ENCODE measurements at places on chromosomes 1 and 21. TPM values are rescaled to one million over a fixed set of nuclear protein-coding genes. Genes with fewer than 3 reads are reported as not detected.

The LAMTOR2 gene
- total RNA-seq, result 69.9 TPM

The CDC42BPA gene
- 49.5 TPM for total RNA-seq

The TTC39A gene
- total RNA-seq, result 18.8 TPM

The S100A12 gene
- not detected for total RNA-seq

GRCh38 chr1:103160281-103160680, 52.0 kb upstream of the COL11A1 start:
- H3K4me1 ChIP-seq, result no peaks in the 10 kb centered on the region
- H3K36me3 ChIP-seq, result no peaks in the 10 kb centered on the region
- H3K4me3 ChIP-seq, result no peak overlapping the region
- no peaks in the 10 kb centered on the region for H3K27me3 ChIP-seq
- no peak overlapping the region for H3K27ac ChIP-seq
- DNase-seq, result no peak

The TIAM1 gene
- 18.2 TPM for total RNA-seq

The RGS8 gene
- total RNA-seq, result not detected

The APP gene
- 566 TPM for total RNA-seq

DNA sequence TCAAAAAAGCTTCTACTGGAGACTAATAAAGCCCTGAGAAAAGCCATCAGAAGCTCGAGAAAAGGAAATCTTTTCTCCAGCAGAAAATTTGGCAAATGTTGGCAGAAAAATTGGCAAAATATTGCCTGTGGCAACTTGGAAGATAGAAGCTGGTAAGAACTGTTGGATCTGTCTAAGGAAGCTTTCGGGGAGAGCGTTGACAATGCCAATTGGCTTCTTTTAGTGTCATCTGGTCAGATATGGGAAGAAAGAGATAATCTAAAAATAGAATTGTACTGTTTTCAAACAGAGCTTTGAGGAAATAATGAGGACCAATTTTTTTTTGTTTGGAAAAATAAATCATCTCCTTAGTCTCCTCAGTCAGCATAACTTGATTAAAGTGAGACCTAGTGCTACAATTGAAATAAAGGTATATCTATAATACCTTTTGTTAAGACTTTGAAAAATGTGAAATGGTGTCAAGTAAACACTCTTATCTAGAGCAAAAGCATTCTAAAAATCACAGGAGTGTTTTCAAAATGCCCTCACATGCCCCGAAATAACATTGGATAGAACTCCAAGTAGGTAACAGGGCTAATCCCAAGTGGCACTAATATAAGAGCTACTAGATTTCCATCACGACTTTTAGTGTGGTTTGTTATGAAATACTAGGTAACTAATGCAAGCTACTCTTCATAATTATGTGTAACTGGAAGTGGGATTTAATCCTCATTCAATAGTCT, 882.2 kb upstream of the B3GALT2 start:
- H3K27me3 ChIP-seq, result no peaks in the 10 kb centered on the region
- no peak overlapping the region for H3K27ac ChIP-seq
- DNase-seq, result no peak
- no peaks in the 10 kb centered on the region for H3K4me1 ChIP-seq
- H3K4me3 ChIP-seq, result no peak overlapping the region
- no peaks in the 10 kb centered on the region for H3K36me3 ChIP-seq

- H3K27ac ChIP-seq, result no peak overlapping the region
- no peak overlapping the region for H3K4me3 ChIP-seq
- H3K4me1 ChIP-seq, result peaks cover 46% of the 10 kb centered on the region
- H3K36me3 ChIP-seq, result peaks cover 6% of the 10 kb centered on the region
Observed at GRCh38 chr1:41675401-41675800, 190.9 kb upstream of the EDN2 start.

DNA sequence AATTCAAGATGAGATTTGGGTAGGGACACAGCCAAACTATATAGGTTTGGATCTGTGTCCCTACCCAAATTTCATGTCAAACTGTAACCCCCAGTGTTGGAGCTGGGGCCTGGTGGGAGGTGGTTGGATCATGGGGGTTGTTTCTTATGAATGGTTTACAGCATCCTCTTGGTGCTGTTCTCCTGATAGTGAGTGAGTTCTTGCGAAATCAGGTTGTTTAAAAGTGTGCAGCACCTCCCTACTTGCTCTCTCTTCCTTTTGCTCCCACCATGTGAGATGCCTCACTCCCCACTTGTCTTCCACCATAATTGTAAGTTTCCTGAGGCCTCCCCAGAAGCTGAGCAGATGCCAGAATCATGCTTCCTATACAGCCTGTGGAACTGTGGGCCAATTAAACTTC, 17.3 kb downstream of the ODF2L start:
- no peaks in the 10 kb centered on the region for H3K36me3 ChIP-seq
- DNase-seq, result no peak
- no peak overlapping the region for H3K27ac ChIP-seq
- no peaks in the 10 kb centered on the region for H3K27me3 ChIP-seq
- H3K4me3 ChIP-seq, result no peak overlapping the region

The USH2A gene
- total RNA-seq, result not detected

The PLA2G2F gene
- total RNA-seq, result not detected

DNA sequence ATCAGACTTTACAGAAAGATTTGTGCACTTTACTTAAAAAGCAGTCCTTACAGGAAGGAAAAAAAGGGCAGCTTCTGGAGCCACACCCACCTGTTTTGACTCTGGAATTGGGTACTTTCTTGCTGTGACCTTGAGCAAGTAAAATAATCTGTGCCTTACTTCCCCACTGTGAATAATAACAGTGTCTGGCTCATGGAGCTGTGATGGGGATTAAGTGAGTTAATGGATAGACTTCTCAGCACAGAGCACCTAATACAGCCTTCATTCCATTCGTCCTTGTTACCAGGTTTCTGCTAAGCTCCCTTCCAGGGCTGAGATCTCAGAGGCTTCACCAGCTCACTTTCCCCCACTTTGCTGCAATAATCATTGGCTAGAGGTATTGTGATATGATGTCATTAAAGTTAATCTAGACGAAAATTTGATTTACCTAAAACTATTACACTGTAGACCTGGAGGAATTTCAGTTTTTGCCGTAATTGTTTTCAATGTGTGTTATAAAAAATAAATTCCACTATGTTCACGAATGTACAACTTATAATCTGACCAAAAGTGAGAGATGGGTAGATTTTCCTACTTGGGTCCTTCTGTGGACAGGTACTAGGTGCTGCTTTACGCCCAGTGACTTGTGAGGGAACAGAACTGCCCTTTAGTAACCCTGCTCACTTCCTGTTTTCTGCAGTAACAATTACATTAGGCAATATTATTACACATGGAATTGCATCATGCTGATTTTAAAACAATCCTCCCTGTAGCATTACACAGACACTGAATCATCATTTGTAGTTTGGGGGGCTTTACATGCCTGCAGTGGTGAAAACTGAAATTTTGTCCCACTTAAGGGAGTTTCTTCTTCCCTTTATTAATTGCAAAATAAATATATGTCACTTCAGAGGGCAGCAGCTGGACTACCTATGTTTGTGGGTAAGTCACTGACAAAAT, 19.7 kb upstream of the ABCG1 start:
- no peaks in the 10 kb centered on the region for H3K4me1 ChIP-seq
- no peak overlapping the region for H3K4me3 ChIP-seq
- H3K27ac ChIP-seq, result no peak overlapping the region

The NME7 gene
- total RNA-seq, result 25.2 TPM

GRCh38 chr1:7224081-7224534, 438.9 kb downstream of the CAMTA1 start:
- H3K27ac ChIP-seq, result no peak overlapping the region
- no peak overlapping the region for H3K4me3 ChIP-seq
- no peaks in the 10 kb centered on the region for H3K36me3 ChIP-seq
- no peaks in the 10 kb centered on the region for H3K4me1 ChIP-seq
- peaks cover 8% of the 10 kb centered on the region for H3K27me3 ChIP-seq
- DNase-seq, result no peak

DNA sequence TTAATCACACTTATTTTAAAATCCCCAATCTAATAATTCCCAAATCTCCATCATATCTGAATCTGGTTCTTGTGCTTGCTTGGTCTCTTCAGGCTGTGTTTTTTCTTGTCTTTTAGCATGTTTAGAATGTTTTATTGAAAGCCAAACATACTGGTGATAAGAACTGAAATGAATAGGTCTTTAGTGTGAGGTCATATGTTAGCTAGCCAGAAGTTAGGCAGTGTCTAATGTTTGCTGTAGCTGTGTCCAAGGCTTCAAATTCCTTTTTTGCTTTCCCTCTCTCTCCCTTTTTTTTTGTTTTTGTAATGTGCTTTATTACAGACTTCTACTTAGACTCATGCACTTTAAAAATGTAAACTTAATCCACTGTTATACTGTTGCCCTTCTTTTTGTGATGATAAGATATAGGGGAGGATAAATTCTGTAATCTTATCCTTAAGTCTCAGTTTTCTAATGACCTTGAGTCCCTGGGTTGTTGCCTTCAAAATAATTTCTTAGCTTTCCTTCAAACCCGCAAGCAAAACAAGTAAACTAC, 725.1 kb downstream of the BRINP3 start:
- H3K27me3 ChIP-seq, result no peaks in the 10 kb centered on the region
- H3K27ac ChIP-seq, result peak overlapping the region; percentile 20
- DNase-seq, result no peak
- H3K36me3 ChIP-seq, result no peaks in the 10 kb centered on the region

DNA sequence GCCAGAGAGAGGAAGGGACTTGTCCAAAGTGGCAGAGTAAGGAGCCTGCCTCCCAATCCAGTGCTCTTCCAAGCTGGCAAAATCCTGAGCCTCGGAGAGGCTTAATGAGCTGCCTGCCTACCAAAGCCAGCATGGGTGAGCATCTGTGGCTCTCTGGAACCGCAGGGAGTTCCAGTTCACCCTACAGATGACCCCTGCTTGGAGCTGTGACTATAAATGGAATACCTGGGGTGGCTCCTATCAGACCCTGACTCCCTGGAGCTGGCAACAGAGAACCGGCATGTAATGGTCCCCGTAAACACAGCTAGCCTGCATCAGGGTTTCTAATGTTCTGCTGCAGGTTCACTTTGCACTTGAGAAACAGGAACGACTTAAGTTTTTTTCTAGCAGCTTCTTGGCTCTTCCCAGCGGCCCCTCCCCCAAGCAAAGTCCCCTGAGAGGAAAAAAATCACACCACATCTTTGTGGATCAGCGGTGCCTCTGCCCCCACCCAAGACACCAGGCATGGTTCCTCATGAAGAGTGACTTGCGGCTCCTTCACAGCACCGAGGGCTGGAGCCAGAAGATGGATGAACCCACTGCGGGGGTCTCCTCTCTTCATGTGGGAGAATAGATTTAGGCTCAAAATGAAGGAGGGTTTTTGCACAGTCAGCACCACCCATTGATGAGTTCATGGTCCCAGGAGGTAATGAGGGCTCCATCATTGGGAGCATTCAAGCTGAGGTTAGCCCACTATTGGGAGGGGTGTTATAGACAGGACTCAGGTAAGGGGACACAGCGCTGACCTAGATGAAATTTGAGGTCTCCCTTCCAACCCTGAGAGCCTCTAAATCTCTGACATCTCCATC, 79.0 kb downstream of the SYT2 start:
- H3K27ac ChIP-seq, result no peak overlapping the region
- H3K36me3 ChIP-seq, result no peaks in the 10 kb centered on the region

The SH2D2A gene
- 2.9 TPM for total RNA-seq

The LAX1 gene
- not detected for total RNA-seq

GRCh38 chr1:154999571-155000410, 2.8 kb upstream of the ZBTB7B start:
- H3K27ac ChIP-seq, result peak overlapping the region; percentile 93
- peaks cover 43% of the 10 kb centered on the region for H3K4me1 ChIP-seq
- no peaks in the 10 kb centered on the region for H3K27me3 ChIP-seq

DNA sequence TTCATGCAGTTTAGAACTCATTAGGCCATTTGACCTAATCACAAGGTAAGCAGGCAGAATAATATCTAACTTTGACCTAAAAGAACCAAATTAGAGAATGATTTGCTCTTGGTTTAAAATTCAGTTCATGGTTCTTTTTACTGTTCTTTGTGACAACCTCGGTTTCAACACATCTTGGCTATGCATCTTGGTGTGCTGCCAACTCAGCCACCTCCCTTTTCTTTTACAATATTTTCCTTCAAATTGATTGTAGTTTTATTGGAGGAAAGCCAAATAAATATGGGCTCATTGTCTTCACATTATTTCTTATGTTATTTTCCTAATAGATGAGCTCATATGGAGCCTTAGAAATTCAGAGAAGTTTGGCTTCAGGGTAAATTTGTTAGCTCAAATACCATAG, 338.3 kb downstream of the SIPA1L2 start:
- H3K36me3 ChIP-seq, result no peaks in the 10 kb centered on the region
- DNase-seq, result no peak
- no peak overlapping the region for H3K27ac ChIP-seq
- H3K4me3 ChIP-seq, result no peak overlapping the region

- no peak overlapping the region for H3K27ac ChIP-seq
- no peak for DNase-seq
- H3K36me3 ChIP-seq, result peaks cover 12% of the 10 kb centered on the region
- peaks cover 7% of the 10 kb centered on the region for H3K4me1 ChIP-seq
- H3K4me3 ChIP-seq, result no peak overlapping the region
Observed at GRCh38 chr1:155202198-155202597, 5.5 kb downstream of the THBS3 start.

GRCh38 chr1:170665629-170666028, 1.7 kb downstream of the PRRX1 start:
- DNase-seq, result no peak
- no peak overlapping the region for H3K27ac ChIP-seq
- H3K4me3 ChIP-seq, result peak overlapping the region; percentile 99

DNA sequence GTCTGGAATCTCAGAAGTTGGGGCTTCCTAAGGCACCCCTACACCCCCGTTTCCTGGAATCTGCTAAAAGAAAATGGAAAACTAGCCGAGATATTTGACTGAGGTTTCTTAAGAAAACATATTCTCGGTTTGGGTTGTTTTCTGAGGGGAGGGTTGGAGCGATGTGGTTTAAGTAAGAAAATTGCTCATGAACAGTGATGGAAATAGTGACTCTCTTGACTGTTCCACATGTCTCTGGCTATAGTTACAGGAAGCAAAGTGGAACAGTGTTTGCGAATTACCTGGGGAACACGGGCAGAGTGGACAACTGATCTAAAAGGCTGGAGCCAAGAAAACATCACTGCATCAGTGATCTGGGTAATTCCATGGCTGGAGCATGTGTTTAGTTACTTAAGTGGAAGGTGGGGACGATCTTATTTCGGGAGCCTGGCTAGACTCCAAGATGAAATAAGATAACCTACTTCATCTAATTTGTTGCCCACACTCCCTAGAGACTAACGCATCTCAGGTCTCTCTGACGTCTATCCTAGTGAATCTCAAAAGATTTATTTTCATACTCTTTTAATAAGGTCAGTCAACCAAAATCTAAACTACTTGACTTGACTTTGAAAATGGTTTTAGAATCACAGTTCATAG, 92.4 kb downstream of the KCNJ15 start:
- DNase-seq, result no peak
- H3K4me1 ChIP-seq, result peaks cover 26% of the 10 kb centered on the region
- H3K27me3 ChIP-seq, result no peaks in the 10 kb centered on the region
- no peak overlapping the region for H3K4me3 ChIP-seq

DNA sequence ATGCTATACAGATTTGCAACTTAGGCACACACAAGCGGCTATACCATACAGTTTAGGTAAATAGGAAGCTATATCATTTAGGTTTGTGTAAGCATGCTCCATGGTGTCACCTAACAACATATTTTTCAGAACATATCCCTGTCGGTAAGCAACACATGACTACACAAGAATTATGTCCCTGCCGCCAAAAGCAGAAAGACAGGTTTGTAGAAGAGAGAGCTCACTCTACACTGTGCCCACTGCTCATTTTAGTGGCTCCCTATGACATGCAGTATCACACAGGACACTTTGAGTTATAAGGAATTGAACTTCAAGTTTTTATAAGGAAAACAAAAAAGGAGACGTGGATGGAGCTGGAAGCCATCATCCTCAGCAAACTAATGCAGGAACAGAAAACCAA, 132.5 kb upstream of the KAZN start:
- DNase-seq, result no peak
- no peak overlapping the region for H3K4me3 ChIP-seq
- no peaks in the 10 kb centered on the region for H3K4me1 ChIP-seq
- no peaks in the 10 kb centered on the region for H3K36me3 ChIP-seq

The CNTN2 gene
- not detected for total RNA-seq

Data from Calu3 (cell line).